ENCODE measurements at places on chromosomes 5 and 9.

- H3K4me1 ChIP-seq = peaks cover 48% of the 10 kb centered on the region
- no peak for DNase-seq
- H3K27ac ChIP-seq = peak overlapping the region; percentile 37
- H3K36me3 ChIP-seq = no peaks in the 10 kb centered on the region
- H3K4me3 ChIP-seq = no peak overlapping the region
- no peaks in the 10 kb centered on the region for H3K27me3 ChIP-seq
Observed at GRCh38 chr5:68458416-68459021, 243.0 kb downstream of the PIK3R1 start.

- peaks cover 9% of the 10 kb centered on the region for H3K4me1 ChIP-seq
- no peak overlapping the region for H3K27ac ChIP-seq
- DNase-seq = peak; percentile 63
Observed at GRCh38 chr5:175706499-175706898, 48.6 kb downstream of the HRH2 start.

DNA sequence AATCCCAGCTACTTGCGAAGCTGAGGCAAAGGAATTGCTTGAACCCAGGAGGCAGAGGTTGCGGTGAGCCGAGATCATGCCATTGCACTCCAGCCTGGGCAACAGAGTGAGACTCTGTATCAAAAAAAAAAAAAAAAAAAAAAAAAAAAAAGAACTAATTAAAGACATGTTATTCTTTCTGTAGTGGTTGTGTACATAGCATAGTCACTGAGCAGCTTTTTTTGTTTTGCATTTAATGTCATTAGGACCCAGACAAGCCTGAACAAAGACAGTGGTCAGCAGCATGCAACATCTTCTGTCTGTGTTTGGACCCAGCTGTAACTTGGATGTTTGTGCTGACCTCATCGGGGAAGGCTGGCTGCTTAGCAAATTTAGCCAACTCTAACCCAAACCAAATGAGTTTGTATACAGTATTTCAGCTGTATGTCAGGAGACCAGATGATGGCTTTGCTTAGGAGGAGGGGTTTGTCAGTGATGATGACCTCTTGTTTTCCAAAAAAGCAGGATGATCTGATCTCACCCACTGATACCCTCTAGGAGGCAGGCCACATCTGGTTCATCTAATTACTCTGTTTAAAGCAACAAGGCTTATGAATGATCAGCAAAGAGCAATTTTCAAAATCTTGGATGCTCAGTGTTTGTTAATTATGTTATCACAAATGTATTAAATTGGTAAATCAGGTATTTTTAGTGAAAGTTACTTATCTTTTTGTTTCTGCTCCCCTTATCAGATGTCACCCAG, 39.5 kb downstream of the SNCAIP start:
- no peaks in the 10 kb centered on the region for H3K27me3 ChIP-seq
- H3K27ac ChIP-seq = no peak overlapping the region
- no peaks in the 10 kb centered on the region for H3K4me1 ChIP-seq
- no peaks in the 10 kb centered on the region for H3K36me3 ChIP-seq

GRCh38 chr5:132782101-132782500, 5.1 kb upstream of the SEPTIN8 start:
- H3K4me3 ChIP-seq = no peak overlapping the region
- no peaks in the 10 kb centered on the region for H3K27me3 ChIP-seq
- H3K4me1 ChIP-seq = peaks cover 10% of the 10 kb centered on the region
- no peak for DNase-seq

GRCh38 chr5:140018920-140019644, 24.0 kb downstream of the NRG2 start:
- DNase-seq = peak; percentile 24
- no peaks in the 10 kb centered on the region for H3K27me3 ChIP-seq
- no peaks in the 10 kb centered on the region for H3K36me3 ChIP-seq

DNA sequence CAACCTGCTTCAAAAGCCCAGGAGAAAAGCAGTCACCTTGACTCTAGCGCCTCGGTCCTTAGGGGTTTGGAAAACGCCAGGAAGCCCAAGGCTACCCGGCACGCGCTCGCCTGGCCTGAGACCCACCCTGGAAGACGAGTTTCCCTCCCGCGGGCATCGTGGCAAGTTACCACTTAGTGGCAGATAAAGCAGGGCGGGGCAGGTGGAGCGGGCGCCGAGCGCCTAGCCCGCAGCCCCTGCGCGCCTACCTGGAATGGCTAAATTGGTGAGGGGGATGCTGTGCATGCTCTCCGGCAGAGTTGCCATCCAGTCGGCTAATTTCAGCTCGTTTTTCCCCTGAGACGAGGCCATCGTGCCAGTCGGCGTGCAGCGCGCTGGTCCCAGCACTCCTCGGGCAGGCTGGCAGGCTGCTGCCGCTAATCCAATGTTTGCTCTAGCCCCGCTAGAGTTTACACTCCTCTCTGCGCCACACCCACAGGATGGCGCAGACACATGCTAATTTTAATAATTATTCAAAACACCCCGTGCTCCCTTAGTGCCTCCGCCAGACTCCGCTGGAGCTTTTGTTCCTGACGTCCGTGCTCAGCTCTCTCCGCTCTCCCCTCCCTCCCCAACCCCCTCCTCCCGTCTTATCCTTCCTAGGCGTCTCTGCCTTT, at the start of gene PLCXD3:
Gene PLCXD3, minus strand, starts transcription at position 426 of the 656 bp plus-strand sequence. Its CDS starts 75 bp downstream, at position 351.
- peaks cover 17% of the 10 kb centered on the region for H3K4me1 ChIP-seq
- peak; percentile 48 for DNase-seq
- H3K27ac ChIP-seq = no peak within 1 kb of the TSS

DNA sequence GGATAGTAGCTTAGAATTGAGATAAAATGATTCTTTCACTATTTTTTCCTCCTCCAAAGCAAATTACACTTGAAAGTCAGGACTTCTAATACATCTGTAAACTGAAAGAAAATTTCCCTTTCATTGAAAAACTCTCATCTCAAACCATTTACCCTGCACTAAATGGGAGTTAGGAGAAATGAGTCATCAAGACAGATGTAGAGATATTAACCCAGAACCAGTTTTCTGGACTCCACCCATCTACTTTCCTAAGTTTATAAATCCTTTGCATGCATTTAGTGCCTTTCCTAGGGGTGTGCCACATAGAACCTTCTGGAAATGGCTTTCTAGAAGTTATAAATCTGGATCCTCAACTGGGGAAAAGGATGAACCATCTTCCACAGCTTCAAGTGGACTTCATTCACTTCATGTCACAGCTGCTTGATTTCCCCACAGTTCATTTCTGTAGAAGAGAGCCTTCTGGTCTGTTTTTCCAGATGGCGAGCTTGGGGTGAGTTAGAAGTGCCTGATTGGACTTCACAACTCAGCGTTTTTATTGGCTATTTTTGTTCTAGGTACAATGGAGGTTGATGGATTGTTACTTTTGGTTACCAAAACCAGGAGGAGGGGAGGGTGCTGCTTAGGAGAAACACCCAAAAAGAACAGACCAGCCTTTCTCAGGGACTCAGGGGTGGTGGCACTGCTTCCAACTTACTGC, 72.5 kb upstream of the GPR151 start:
- no peaks in the 10 kb centered on the region for H3K36me3 ChIP-seq
- no peak overlapping the region for H3K4me3 ChIP-seq
- no peak overlapping the region for H3K27ac ChIP-seq
- no peak for DNase-seq
- H3K27me3 ChIP-seq = no peaks in the 10 kb centered on the region
